Camera-type eye (tissue), 1 donor: ENCODE measurements at places on chromosomes 3 and 15. TPM values are rescaled to one million over a fixed set of nuclear protein-coding genes. Genes with fewer than 3 reads are reported as not detected.

The ETV5 gene
- 42.2 TPM for total RNA-seq

The RAB6B gene
- total RNA-seq, result 38.7 TPM

The XIRP1 gene
- 4.5 TPM for total RNA-seq

The SSUH2 gene
- 0.77 TPM for total RNA-seq

The PIGZ gene
- 7.8 TPM for total RNA-seq
